ENCODE measurements at places on chromosomes 3 and 15.
A peak's percentile ranks its signal among the peaks of the same experiment; 100 is the strongest.

- no peak for DNase-seq
Measured at GRCh38 chr3:126052196-126053058, 31.5 kb downstream of the SLC41A3 start.

- DNase-seq, result no peak
Measured at GRCh38 chr3:154095832-154096421, 25.3 kb upstream of the ARHGEF26 start.

- DNase-seq, result no peak
Measured at GRCh38 chr15:45114076-45114750, at the start of the genes DUOX2 and DUOXA2. Gene DUOX2, minus strand, starts transcription at chr15:45114172. Its CDS starts 761 bp downstream, at chr15:45113411. Gene DUOXA2, plus strand, starts transcription at chr15:45114326. Its CDS starts 280 bp downstream, at chr15:45114606.

GRCh38 chr3:123652342-123652984 is 67.6 kb upstream of the HACD2 start:
- DNase-seq, result no peak

GRCh38 chr3:143068059-143068458 is 51.5 kb upstream of the CHST2 start:
- DNase-seq, result no peak

DNA sequence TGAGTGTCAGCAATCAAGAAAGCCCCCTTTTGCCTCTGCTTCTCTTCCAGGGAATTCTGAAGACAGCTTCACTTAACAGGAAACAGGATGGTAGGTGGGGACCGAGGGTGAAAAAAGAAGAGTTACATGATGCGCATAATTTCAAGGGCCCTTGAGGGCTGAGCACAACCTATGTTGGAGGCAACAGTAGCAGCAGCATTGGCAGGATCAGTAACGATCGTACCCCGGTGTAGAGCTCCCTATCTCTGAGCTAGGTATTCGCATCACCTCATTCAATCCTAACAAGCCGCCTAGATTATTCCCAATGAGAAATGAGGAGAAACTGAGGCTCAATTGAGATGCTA is 432 bp upstream of the RAD54L2 start:
- no peak for DNase-seq

DNA sequence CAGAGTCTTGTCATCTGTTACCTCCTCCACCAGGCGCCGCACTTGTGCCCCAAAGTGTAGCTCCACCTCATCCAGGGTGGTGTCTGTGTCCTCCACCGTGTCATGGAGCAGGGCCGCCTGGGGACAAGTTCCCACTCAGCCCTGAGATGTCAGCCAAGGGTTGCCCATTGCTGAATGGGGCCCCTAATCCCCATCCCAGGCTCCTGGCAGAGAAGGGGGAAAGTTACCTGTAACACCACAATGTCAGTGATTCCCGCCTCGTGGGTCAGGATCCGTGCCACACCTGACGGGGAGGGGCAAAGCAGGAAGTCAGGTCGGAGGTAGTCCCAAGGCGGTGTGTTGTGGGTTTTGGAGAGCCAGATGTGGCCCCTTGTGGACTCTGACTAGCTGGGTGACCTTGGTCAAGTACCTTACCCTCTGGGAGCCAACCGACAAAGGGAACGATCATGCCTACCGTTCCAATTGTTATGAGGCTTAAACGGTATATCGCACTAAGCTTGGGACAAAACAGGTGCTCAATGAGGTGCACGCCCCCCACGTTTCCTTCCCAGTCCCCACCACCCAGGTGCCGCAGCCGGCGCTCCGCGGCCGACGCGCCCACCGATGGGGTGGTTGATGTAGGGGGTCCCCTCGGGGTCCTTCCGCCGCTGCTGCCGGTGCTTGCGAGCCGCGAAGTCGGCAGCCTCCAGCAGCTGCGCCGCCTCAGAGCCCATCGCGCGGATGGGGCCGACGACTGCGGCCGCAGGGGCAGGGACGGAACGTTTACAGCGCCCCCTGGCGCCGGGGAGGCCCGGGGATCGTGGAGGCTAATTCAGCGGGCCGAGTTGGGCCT is at the start of gene HDDC3:
TSS of gene HDDC3 (minus strand) at position 722 of the 832 bp plus-strand sequence. CDS start at position 713, 9 bp downstream.
- DNase-seq, result peak; percentile 91

DNA sequence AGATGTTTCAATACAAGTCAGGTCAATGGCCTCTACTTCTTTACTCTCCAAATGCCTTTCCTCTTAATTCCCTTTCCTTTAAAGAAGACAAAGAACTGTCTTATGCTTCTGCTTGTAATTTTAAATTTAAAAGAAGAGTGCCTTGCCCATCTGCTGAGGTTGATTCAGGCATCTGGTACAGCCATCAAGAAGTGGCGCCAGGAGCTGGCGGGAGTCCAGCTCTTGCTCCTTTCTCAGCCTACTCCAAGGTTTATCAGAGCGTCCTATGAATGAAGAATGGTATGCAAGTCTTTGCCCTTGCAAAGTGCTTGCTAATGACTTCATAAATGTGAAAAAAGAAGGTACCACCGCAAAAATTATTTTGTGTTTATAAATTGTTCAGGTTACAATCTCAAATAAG is 294.6 kb upstream of the TGFBR2 start:
- DNase-seq, result no peak

- DNase-seq, result no peak
Measured at GRCh38 chr15:79403501-79403900, 28.6 kb upstream of the MINAR1 start.

DNA sequence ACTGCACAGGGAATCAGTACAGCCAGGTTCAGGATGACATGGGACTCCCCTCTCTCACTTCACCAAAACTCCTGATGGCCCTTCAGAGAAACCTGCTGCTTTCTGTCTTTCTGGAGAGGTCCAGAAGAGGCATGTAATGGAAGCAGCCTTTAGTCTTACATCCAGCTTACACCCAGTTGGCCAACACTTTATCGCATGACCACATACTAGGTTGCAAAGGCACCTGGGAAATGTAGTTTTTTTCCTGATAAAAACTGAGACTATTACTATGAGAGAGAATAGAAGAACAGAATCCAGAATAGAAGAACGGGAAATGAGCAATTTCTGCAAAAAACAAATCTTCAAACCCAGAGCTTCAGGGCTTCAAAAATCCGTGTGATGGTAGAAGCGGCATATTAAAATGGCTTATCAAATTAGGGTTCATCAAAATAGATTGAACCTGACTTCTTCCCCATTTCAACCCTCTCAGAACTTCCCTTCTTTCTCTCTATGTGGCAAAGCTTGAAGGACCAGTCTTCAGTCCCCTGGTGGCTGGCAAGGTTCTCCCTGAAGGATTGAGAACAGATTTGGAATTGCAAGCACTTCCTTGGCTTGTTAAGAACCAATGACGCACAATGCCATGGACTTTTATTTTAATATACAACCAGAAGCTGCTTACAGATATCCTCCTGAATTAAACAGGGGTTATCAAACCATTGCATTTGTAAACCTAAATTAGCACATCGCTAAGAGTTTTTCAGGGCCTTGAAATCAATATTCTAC is 34.4 kb downstream of the CORO2B start:
- DNase-seq, result no peak

GRCh38 chr3:103083848-103084631 is 649.2 kb downstream of the ZPLD1 start:
- DNase-seq, result no peak

Data from activated naive CD4-positive, alpha-beta T cell treated with anti-CD3 and anti-CD28 coated beads, Interleukin-2, amount 50 U/mL, for 16 hours (primary cell).